CD14-positive monocyte (primary cell): ENCODE measurements at places on chromosomes 2 and 18.

GRCh38 chr2:54704688-54705605 is 18.5 kb upstream of the EML6 start:
- peak; percentile 54 for DNase-seq

GRCh38 chr2:241130316-241130715 is 19.0 kb downstream of the PASK start:
- DNase-seq, result no peak

DNA sequence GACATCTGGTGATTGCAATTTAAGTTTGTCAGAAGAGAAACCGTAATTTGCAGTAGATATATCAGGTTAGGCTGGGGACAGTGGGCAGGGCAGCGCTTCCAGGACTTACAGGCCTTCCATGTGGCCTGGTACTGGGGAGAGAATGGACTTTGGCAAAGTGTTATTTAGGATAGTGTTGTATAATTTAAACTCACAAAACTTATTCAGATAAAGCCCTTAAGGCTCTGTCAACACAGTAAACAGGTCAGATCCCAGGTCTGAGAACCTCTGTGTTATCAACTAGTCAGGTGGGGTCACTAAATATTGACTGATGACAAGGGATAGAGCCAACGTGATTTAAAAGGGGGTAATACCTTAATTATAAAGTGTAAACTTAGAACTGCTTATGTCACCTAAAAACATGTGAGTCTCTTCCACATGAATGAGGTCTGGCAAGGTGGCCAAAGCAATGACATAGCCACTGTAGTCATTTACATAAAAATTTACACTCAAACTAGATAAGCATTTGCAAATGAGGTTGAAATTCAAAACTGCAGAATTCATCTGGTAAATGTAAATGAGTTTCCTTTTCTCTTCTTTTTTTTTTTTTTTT is 80.2 kb upstream of the DNMT3A start:
- no peak for DNase-seq

DNA sequence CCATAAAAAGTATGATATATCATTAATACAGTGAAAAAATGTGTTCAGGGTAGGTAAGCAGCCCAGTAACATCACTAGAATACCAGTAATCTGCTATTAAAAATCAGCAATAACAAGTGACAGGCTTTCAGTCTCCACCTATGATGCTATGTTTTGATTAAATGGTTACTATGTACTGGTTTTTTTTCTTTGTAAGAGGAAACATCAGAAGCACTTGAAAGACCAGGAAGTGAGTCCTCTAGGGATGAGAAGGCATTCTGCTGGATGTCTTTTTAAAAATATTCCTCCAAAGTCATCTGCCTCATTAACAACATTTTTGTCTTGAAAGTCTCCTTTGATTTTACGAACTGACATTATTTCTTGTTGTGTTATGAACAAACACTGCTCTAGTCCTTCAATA is 136.0 kb upstream of the FAM98A start:
- no peak for DNase-seq

DNA sequence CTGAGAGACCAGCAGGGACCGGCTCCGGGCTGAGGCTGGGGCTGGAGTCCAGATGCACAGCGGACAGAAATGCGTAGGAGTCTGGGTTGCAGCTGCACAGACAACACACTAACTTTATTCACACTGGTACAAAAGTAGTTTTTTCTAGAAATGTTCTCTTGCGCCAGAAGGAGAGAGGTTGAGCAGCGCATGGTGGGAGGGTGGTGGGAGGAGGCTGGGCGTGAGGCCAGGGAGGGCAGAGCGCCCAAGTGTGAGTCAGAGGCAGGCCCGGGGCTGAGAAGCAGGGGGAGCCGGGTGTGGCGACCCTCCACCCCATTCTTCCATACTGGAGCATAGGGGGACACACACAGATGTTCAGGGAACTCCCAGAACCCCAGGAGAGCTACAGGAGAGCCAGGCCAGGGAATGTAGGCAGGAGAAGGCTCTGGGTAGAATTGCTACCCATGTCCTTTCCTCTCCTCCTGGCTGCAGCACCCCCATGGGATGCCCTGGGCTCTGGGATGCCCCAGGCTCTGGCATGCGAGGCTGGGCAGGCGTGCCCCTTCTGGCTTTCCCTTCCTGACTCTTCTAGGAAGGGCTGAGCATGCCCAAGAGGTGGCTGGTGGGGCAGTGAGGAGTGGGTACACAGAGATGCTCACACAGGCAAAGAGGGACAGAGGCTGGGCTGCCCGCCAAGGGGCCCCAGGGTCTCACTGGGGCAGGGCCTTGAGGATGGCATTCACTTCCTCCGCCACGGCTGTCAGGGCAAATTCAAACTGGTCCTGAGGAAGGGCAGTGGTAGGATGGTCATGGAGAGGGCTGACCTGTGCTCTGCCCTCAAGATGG is 10.6 kb downstream of the DNAJB2 start:
- no peak for DNase-seq

DNA sequence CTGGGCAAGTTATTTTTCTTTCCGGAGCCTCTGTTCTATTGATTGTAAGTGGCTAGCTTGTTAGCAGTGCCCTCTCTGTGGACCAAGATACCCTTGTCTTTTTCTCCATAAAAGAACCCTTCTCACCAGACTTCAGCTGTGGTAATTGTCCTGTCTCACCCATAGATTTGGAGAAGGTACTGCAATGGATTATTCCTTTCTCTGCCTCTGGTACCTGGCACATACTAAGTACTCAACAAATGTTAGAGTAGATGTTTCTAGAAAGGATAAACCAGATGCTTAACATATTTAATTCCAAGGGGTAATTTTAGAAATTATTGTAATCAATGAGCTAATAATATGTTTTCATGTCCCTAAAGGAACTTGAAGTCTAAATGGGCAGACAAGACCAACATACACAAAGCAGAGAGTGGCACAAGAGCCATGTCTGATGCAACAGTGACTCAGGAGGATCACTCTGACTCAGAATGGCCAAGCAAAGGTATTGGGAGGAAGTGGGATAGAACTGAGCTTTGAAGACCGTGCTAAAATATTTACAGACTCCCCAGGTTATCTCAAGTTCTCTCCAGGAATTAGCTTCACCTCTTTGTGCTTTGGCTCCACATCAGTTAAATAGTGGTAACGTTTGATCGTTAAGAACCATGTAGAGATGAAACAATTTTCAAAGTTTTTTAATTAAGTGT is 129.7 kb upstream of the OSR1 start:
- DNase-seq, result no peak

DNA sequence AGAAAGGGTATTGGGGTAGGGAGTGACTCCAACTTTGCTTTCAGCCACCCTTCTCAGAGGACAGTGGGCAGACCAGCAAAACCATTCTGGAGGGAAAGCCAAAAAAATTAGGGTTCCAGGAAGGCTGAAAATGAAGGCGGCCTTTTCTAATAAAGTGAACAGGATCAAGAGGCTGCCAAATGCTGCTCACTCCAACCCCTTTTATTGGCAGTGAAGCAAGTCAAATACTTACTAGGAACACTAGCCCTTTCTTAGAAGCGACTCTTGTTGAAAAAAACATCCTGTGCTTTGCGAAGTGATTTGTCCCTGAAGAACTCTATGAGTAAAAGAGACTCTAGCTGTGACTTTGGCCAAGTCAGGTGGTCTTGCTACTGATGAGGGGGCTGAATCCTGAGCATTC is 83.6 kb upstream of the CYP1B1 start:
- no peak for DNase-seq

DNA sequence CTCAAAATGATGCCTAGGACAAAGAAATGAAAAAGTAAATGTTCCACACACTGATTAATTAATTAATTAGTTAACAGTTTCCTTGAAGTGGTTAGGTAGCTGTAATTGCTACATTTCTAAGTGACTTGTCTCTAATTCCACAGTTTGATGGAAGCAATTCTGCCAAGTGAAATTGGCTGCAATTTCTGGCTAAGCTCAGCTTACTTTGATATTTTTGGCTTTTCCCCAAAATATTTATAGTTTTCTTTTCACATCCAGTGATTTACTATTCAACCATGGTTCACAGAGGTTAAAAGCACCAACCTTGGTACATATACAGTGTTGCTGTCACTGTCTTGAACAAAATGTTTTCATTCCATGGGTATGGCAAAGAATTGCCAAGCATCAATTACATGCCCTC is 459.5 kb upstream of the CDH20 start:
- DNase-seq, result no peak

- peak; percentile 7 for DNase-seq
Observed at GRCh38 chr2:240913810-240914644, 7.9 kb downstream of the CROCC2 start.

DNA sequence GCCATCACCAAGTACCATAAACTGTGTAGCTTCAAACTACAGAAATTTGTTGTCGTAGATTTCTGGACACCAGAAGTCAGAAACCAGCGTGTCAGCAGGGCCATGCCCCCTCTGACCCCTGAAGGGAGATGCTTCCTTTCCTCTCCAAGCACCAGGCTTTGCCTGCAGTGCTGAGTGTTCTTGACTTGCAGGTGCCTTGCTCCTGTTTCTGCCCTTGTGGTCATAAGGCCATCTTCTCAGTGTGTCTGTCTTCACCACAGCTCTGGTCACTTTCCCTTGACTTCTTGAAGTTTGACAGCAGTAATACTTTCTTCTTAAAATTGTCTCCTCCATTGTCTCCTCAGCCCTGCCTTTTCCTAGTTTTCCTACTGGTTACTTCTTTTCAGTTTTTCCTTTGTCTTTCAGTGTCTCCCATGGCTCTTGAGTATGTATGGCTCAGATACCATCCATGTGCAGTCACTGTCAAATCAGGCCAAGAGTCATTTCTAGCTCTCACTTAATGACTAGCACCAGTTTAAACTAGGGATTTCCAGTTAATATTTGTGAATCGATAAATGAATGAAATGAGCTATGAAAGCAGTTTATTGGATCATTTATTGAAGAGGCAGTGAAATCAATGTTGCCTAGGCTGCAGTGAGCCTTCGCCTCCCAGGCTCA is 91.2 kb upstream of the RANBP2 start:
- DNase-seq, result no peak

DNA sequence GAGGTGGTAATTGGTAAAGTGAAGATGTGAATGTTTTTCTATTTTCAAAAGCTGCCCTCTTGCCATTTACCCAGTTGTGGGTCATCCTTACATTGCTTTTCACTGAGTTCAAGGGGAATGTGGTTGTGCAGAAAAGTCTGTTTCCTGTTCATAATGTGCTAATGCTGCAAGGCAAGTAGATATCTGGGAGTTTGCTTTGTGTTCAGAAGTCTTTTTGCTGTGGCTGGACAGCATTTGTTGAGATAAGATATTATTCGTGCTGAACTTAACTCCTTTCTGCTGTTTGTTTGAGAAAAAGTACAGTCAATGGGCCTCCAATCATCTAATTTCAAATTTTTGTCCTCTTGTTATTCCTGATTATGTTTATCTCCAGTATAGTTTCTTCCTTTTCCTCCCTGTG is 263.2 kb downstream of the LTBP1 start:
- DNase-seq, result no peak

GRCh38 chr18:76658627-76659026 is 163.6 kb upstream of the ZNF516 start:
- no peak for DNase-seq

- no peak for DNase-seq
Observed at GRCh38 chr2:190328573-190329147, 9.0 kb upstream of the HIBCH start.

- no peak for DNase-seq
Observed at GRCh38 chr18:41320100-41320499, 634.9 kb upstream of the PIK3C3 start.

GRCh38 chr2:193103064-193103463 is 908.3 kb upstream of the TMEFF2 start:
- no peak for DNase-seq

- DNase-seq, result no peak
Observed at GRCh38 chr2:202221873-202222272, 16.5 kb downstream of the SUMO1 start.

- DNase-seq, result no peak
Observed at GRCh38 chr2:943821-944220, 6.8 kb upstream of the SNTG2 start.
